Aorta (tissue), 5 donors: ENCODE measurements at places on chromosomes 7 and 10. TPM values are rescaled to one million over a fixed set of nuclear protein-coding genes. Genes with fewer than 3 reads are reported as not detected.

ZNF804B gene
- not detected for total RNA-seq

GRCh38 chr10:70757856-70758255 lies 27.3 kb downstream of the TBATA start:
- DNase-seq = peak; percentile 65

CALHM3 gene
- total RNA-seq = not detected

NUTM2B gene
- total RNA-seq = 0.42 TPM

- DNase-seq = no peak
Measured at GRCh38 chr10:84114088-84114667, 25.1 kb upstream of the GHITM start.

ASIC3 gene
- total RNA-seq = 1.7 TPM

DNA sequence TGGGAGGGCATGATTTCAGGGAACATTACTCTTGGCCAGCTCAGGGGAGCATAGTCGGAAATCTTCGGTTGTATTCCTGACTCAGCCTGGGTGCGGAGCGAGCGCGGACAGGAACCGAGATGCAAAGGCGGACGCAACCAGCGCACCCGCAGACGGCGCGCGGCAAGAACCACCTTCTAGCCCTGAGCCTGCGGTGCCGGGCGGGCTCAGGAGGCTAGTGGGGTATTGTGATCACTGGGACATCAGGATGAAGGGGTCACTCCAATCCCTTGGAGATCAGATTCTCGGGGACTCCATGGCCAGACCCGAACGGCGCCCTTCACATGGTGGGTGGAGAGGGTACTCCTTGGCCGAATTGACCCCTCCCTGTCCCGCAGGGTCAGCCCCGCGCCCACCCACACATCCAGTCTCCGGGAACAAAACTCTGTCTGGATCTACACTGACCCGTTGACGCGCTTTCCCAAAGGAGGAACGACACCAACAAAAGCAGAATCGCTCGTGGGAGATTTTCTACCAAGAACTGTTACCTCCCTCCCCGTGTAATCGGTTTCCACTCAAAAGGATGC lies 730.5 kb downstream of the ZWINT start:
- DNase-seq = no peak

DNA sequence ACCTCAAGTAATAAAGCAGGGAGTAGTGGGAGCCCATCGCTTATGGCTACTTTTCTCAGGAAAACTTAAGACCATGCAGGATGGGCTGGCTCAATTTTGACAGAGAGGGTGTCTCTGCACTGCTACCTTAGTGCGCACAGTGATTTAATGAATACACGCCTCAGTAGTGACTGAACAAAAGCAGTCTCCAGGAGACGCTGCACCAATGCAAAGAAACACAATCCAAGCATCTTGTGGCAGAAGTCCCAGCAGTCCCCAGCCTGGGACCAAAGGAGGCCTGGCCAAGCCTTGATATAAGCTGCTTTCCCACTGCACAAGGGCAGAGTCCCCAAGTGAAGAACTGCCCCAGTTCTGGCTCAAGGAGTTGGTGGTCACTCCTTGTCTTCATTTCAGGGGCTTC lies 368.9 kb downstream of the KCNMA1 start:
- no peak for DNase-seq

ADAM22 gene
- total RNA-seq = 8.4 TPM
